ENCODE measurements at places on chromosomes 16 and 17.

DNA sequence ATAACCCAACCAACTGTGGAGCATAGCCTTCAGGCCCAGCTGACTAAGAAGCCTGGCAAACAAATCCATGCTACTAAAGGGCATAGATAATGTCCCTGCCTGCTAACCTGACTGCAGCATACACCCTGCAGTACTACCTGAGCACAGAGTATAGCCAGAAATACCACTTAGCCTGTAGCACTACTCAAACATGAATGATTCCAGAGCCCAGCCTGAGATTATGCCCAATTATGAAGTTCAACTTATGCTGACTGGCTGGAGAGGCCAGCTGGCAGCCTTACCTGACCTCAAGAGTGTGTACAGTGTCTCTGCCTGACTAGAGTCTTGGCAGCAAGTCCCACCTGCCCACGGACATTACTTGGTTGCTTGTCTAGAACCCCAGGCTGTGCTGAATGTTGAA is 1265.3 kb downstream of the CDH11 start:
- DNase-seq: no peak

- no peak for DNase-seq
Measured at GRCh38 chr17:74009056-74009625, 194.3 kb upstream of the RPL38 start.

DNA sequence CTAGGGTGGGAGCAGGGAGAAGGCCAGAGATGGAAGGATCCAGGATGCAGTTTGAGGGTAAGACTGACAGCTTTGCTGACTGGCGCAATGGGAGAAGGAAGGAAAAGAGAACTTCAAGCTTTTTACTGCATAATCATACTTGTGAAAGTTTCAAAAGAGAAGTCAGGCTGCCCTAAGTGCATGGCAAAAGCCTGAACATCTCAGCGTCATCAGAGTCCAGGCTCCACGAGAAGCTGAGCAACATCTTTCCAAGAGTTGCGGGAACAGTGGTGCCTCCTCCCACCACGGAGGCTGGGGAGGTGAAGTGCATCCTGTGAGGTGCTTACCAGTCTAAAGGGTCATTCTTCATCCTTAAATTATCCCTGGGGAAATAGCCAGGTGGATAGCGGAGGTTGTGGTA is 26.9 kb upstream of the SLC38A8 start:
- DNase-seq: no peak

DNA sequence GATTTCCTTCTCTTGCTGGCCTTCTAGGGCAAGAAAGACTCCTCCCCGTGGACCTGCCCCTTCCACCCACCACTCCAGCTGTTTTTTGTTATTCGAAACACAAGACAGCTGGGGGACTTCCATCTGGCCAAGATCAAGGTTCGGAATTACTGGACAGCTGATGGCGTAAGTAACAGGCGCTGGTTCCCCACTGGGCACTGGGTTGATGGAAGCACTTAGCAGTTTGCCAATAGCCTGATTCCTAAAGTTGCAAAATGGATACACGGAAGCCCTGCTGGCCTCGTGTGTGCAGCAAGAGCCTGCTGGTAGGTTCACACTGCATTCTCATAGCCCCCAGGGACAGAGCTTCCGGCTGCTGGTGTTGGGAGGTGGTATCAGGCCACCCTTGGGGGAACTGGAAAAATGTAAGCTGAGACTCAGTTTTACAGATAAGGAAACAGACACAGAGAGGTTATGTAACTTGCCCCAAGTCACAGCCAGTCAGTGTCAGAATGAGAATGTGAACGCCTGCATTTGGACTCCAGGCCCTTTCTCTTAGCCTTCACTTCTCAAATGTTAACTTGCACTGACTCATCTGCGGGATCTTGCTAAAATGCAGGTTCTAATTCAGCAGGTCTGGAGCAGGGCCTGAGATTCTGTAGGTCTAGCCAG is 171.7 kb downstream of the KATNIP start:
- DNase-seq: no peak

GRCh38 chr16:56985288-56985961 is 3.9 kb upstream of the NLRC5 start:
- DNase-seq: no peak

GRCh38 chr16:54720259-54720658 is 210.4 kb upstream of the IRX5 start:
- no peak for DNase-seq

GRCh38 chr17:46796524-46796923 is 22.0 kb downstream of the WNT3 start:
- DNase-seq: no peak

DNA sequence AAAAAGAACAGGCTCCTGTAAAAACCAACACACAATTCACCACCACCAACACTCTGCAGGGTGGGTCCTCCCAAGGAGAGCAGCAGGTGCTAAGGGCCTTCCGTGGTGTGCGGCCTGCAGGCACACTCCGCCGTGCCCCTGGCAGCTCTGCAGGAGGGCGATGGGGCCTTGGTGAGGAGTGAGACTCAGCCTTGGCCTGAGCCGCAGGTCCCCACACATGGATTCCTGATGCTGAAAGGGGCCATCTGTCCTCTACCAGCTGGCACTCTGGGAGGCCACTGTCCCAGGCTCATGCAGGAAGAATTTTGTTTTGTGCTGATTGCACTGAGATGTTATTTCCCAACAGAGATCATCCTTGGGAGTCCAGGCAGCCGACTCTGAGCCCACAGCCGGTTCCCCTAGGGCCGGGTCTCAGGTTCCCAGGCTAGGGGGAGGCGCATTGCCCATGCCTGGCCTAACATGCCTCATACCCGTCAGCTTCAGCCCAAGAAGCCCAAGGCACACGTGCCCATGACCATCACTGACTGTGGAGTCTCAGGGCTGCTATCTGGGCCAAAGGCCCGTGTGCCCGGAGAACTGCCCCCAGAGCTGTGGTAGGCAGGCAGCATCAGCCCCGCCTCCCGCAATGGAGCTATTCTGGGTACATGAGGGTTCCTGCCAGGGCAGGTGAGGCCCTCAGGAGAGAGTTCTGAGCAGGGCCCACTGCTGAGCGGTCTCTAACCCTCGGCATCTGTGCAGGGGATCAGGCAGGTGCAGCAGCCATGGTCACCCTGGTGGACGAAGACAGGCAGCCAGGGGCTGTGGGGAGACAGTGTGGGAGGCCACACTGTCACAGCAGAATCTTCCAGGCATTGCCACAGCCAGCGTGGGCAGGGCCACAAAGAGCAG is 97.9 kb upstream of the ZNF469 start:
- no peak for DNase-seq

DNA sequence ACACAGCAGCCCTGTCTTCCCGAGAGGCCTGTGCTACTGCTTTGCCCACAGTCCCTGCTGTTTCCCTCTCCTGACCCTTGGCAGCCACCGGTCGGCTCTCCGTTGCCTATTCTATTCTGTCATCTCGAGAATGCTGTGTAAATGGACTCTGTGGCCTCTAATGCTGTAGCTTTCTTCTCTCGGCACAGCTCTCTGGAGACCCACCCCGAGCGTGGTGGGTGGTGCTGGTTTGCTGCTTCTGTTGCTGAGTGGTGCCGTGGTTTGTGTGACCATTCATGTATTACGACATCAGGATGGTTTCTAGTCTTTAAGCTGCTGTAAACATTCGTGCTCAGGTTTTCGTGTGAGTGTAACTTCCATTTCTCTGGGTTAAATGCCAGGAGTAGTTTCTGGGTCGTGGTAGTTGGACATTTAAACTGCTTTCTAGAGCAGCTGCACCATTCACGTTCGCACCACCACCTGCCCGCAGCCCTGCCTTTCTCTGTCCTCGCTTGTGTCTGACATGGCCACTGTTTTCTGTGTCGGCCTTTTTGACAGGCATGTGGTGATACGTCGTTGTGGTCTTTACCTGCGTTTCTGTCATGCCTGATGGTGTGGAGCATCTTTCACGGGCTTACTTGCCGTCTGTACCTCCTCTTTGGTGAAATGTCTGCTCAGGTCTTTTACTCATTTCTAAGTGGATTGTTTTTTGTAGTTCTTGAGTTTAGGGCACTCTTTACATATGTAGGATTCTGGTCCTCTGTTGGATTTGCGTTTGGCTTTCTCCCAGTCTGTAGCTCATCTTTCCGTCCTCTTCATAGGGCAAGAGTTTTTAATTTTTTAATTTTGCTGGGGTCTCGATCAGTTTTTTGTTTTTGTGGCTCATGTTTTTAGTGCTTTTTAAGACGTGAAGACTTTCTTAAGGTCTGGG is 47.7 kb upstream of the ZNF750 start:
- no peak for DNase-seq

- DNase-seq: no peak
Measured at GRCh38 chr17:55023626-55024025, 55.1 kb downstream of the STXBP4 start.

DNA sequence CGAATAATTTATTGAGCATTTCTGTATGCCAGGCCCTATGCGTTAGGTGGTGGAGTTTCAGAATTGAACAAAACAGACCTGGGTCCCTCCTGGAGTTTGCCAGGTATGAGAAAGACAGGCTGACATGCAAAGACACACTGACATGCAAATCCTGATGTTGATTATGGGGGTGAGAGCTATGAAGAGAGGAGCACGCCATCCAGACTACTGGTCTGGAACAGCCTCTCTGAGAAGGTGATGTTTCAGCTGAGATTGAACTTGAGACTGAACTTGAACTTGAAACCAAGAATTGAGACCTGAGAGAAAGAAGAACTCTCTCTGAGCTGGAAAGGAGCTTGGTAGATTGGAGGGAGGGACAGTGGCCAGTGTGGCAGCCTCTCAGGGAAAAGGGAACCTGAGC is 14.2 kb upstream of the CACNG4 start:
- no peak for DNase-seq

DNA sequence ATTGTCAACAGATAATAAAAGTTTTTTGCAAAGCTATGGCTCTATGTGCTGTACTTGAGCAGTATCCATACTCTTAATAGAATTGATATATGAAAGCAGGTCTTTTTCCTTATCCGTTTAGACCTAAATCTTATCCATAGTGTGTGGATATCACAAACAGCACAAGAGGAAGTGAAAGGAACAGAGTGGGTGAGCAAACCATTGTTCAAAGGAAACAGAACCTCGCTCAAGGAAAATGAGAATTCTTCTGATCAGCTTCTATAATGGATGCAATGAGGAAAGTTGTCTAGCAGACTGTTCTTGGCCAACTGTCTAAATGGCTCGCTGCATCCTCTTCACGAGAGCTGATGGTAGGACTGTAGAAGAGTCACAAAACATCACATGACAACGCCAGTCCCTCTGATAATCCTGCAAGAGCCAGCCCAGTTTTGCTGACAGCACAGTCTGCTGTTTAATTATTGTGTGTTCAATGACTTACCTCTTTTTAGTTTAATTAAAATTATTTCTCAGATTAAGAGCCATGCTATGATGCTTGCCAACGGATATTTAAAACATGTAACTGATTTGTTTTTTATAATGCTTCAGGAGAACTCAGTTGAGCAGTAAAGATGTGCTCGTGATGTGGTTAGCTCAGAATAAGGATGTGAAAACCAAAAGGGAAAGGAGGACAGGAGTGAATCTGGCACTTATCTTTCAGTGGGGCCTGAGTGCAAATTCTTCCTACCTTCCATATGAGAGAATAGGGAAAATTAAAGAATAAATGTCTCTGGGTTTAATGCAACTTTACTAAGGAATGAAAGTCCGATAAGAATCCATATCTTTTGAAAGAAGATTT is 38.5 kb downstream of the WWOX start:
- DNase-seq: no peak

DNA sequence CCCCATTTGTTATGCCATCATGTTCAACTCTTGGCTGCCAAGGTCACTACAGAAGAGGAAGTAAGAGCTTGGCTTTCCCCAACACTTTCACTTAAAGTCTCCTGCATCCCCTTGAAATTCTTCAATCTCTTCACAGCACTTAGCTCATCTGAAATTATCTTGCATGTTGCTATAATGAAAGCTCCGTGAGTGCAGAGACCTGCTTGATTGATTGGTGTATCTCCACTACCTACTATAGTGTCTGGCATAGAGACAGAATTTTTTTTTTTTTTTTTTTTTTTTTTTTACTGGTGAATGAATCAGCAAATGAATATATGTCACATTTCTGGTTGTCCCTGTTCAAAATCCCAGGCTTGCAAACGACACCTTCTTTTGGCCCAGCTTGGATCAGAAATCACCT is 1.9 kb upstream of the SDR42E1 start:
- no peak for DNase-seq

DNA sequence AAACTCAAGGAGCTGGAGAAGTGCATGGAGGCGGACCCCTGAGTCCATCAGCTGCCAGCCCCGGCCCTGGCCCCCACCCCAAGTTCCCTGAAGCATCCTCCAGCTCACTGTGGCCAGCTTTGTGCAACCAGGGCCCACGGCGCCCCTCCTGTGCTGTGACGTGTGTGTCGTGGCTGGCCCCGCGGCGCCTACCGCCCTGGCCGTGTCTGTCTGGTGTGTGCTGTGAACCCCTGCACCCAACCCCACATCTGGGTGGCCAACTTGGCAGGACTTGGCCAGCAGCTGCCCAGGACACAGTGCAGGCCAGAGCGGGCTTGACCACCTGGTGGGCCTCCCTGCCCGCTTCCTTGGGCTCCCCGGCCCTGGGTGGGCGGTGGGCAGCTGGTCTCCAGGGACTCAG is 3.2 kb downstream of the TSR3 start:
- DNase-seq: no peak

DNA sequence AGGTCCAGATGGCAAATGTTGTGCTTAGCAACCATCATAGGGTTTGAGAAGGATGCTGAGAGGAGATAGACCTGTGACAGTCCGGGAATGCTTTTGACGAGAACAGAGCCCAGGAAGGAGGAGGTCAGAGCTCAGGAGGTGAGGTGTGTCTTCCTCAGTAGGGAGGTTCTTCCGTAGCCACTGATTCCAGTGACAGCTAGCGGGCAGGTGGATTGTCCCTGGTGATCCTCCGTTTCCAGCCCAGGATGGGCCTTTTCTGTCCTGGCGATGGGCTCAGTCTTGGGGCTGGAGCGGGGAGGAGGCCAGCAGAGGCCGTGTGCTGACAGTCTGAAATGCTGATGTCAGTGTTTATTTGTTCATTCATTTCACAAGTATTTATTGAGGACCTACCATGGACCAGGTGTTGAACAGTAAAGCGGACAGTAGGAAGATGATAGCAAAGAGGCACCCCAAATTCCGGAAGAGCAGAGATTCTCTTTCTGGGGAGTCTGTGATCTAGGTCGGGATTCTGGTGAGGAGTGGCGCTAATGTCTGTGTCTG is 38.8 kb downstream of the KIAA0513 start:
- DNase-seq: no peak

GRCh38 chr17:72158895-72159885 is 38.4 kb downstream of the SOX9 start:
- no peak for DNase-seq

DNA sequence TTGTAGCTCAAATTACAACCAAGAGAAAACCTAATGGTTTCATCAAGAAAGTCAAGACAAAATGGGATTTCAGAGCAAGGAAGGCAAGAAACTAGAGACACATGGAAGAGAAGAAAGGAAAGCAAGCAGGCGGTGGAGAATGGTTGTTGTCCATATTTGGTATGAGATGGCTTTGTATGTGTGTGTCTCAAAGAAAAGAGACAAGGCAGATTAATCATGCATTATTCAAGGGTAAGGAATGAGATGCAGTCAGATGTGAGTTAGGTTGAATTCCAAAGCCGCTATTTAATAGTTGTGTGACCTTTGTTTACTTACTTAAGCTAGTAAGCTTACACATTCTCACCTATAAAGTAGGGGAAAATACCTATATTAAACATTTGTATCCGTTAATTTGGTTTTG is 1029.6 kb downstream of the CDH11 start:
- no peak for DNase-seq

- DNase-seq: no peak
Measured at GRCh38 chr17:11404431-11405276, 163.6 kb downstream of the SHISA6 start.

- no peak for DNase-seq
Measured at GRCh38 chr16:55661941-55662643, 6.3 kb downstream of the SLC6A2 start.

Measured in spinal cord (tissue), 10 donors.